Hepatic stellate cell (primary cell): ENCODE measurements at places on chromosomes 4 and X.

DNA sequence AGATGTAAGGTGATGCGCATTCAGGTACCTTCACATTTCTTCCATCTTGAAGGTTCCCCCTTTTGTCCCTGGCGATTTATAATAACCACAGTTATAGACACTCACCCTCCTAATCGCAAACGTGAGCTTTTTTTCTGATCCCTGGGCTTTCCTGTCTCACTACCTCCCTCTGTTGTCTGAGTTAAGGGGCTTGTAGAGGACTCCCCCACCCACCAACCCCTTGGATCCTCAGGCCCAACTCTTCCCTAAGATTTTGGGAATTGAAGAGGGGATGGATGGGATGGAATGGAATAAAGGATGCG is 1.4 kb downstream of the CNKSR2 start:
- no peak for DNase-seq

- DNase-seq, result no peak
Measured at GRCh38 chrX:86121916-86122315, 26.3 kb upstream of the DACH2 start.

DNA sequence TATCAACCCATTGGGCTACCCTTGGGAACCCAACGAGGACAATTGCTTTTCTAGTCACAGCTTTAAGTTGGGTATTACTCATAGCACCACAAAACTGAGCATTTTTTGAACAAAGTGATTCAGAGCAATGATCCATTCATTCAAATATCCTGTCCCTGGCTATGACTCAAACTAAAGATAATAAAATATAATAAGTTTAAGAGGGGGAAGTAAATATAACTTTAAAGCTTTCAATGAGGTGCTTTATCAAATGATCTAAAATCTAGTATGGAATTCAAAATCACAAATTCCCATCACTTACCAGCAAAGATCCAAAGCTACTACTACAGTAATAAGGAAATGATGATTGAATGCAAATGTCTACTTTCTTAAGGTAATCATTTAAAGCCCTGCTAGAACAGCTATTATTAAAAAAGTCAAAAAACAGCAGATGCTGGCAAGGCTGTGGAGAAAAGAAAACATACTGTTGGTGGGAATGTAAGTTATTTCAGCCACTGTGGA is 39.8 kb upstream of the S100G start:
- peak; percentile 34 for DNase-seq

GRCh38 chrX:154603438-154604430 is 15.3 kb downstream of the CTAG1B start:
- no peak for DNase-seq

GRCh38 chrX:74234818-74235217 is 69.2 kb upstream of the ZCCHC13 start:
- DNase-seq, result no peak

- no peak for DNase-seq
Measured at GRCh38 chr4:133143775-133144430, 5.2 kb upstream of the PCDH10 start.
